Stimulated activated CD8-positive, alpha-beta memory T cell treated with anti-CD3 and anti-CD28 coated beads, Interleukin-2, amount 100 ng/mL, for 1 hour (primary cell): ENCODE measurements at places on chromosomes 1 and 21.

- no peak for DNase-seq
Observed at GRCh38 chr21:20998886-20999285, 677 bp downstream of the NCAM2 start.

DNA sequence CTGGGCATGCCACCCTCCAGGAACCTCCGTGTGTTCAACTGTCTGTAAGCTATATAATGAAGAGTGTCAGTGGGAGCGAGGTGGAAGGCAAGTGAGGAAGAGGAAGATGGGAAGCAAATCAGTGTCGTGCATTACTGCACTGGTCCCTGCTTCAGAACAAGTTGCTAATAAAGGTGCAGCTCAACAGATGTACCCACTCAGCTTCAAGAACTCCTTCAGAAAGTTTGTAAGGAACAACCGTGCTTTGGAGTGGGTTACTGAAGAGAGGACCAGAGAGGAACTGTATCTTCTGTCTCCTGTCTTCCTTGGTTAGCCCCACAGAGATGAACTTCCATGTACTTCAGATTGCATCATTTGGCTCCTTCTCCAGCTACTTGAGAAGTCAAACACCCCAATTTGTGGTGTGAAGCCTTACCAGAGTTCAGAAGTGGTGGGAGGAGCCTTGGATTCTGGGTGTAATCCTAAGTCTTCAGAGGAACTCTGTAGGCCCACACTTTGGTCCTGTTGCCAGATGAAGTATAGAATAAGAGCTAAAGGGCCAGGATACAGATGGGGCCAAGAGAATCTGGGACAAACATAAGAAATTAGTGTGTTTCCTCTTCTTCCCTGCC lies 290.5 kb upstream of the PROX1 start:
- DNase-seq: no peak

DNA sequence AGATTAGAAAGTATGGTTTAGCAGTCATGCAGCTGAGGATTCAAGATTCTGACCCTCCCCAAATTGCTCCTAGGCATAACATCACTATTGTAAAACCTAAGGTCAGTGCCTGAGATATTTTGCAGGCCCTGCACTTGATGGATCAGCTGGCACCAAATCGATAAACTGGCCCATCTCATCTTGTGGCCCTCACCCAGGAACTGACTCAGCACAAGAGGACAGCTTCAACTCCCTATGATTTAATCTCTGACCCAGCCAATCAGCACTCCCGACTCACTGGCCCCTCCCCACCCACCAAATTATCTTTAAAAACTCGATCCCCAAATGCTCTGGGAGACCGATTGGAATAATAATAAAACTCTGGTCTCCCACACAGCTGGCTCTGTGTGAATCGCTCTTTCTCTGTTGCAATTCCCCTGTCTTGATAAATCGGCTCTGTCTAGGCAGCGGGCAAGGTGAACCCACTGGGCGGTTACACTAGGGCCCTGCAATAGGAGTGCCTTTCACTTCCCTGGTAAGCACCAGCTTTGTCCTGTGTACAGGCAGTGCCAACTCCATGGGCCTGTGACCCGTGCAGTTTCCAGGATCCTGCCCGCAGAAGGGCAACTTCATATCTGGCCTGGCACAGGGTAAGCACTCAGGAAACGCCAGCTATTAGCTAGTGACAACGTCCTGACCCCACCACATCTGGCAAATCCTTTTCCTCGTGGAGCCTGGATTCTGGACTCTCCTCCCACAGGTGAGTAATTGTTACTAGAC lies 28.7 kb upstream of the SLC2A5 start:
- DNase-seq: no peak

- no peak for DNase-seq
Observed at GRCh38 chr1:112618114-112618720, 724 bp downstream of the ST7L start.

- DNase-seq: no peak
Observed at GRCh38 chr1:34060901-34061415, 104.1 kb downstream of the CSMD2 start.

- no peak for DNase-seq
Observed at GRCh38 chr1:90781534-90781933, 64.4 kb upstream of the BARHL2 start.

- DNase-seq: no peak
Observed at GRCh38 chr1:202266061-202266765, 72.6 kb downstream of the LGR6 start.

GRCh38 chr1:51525295-51525694 lies 6.2 kb upstream of the EPS15 start:
- DNase-seq: no peak

GRCh38 chr1:215489771-215490565 lies 77.1 kb upstream of the KCTD3 start:
- DNase-seq: no peak

GRCh38 chr1:154975409-154976059 lies 1.1 kb downstream of the CKS1B start:
- peak; percentile 18 for DNase-seq

DNA sequence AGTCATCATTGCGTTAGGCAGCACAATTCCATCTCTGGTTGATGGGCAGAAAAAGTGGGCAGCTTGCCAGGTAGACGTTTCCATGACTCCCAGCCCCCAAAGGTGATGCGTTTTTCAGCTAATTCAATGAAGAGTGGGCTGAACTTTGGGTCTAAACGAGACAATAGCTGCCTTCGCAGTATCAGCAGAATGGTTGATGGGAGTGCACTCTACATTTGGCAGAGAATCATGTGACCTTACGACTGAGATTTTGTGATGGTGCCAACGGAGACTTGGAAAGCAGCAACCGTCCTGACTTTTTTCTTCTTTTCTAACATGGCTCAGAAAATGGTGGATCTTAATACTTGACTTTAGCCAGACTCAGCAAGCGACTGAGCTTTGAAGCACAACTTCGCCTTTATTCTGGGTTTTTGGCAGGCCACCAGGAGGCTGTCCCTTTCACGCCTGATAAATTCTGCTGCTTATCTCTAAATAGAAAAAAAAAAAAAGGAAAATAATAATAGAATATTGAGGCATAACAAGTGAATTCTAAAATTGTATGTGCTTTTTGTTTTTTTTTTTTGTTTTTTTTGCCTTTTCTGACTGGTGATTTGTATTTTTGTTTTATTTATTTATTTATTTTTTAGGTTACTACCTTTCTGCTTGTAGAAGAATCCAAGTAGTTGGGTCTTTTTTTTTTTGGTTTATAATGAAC lies 804.8 kb downstream of the USP25 start:
- DNase-seq: no peak

- DNase-seq: no peak
Observed at GRCh38 chr1:179327196-179327595, 33.6 kb downstream of the SOAT1 start.

DNA sequence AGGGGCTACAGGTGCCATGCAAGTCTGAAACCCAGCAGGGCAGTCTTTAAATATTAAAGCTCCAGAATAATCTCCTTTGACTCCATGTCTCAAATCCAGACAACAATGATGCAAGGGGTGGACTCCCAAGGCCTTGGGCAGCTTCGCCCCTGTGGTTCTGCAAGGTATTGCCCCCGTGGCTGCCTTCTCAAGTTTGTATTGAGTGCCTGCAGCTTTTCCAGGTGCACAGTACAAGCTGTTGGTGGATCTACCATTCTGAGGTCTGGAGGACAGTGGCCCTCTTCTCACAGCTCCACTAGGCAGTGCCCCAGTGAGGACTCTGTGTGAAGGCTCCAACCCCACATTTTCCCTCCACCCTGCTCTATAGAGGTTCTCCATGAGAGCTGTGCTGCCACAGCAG lies 3.7 kb upstream of the MROH9 start:
- no peak for DNase-seq

- DNase-seq: peak; percentile 31
Observed at GRCh38 chr1:38559446-38560165, 300.0 kb downstream of the RRAGC start.

- DNase-seq: no peak
Observed at GRCh38 chr1:175191659-175192058, 917 bp downstream of the KIAA0040 start.
